Lung (tissue), 17 donors: ENCODE measurements at places on chromosomes 4 and X. TPM values are rescaled to one million over a fixed set of nuclear protein-coding genes. Genes with fewer than 3 reads are reported as not detected.

- no peaks in the 10 kb centered on the region for H3K36me3 ChIP-seq
- DNase-seq = no peak
- H3K4me1 ChIP-seq = peaks cover 17% of the 10 kb centered on the region
- no peak overlapping the region for H3K4me3 ChIP-seq
Measured at GRCh38 chrX:136032370-136032769, 47.1 kb downstream of the SLC9A6 start.

DNA sequence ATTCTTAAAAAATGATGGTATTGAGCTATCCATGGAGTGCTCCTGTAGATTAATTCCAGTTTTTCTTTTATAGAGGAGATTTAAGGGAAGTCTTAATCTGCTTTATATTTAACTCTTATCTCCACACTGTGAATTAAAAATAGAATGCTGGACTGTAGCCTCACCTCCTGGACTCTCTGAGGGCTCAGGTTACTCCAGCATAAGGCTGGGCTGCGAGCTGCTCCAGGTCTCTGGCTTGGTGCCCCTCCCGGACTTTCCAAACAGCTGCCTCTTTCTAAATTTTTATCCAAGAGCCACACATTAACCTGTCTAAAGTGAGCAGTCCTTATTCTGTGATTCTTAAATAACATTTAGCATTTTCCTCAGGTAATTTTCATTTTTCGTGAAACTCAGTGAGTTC is 218.7 kb upstream of the JADE1 start:
- no peak for DNase-seq
- no peaks in the 10 kb centered on the region for H3K36me3 ChIP-seq
- H3K27me3 ChIP-seq = no peaks in the 10 kb centered on the region
- no peak overlapping the region for H3K27ac ChIP-seq

GRCh38 chr4:174365018-174365587 is 81.4 kb downstream of the CEP44 start:
- no peaks in the 10 kb centered on the region for H3K27me3 ChIP-seq
- no peak overlapping the region for H3K4me3 ChIP-seq
- DNase-seq = peak; percentile 68
- H3K36me3 ChIP-seq = no peaks in the 10 kb centered on the region

The GYG2 gene
- total RNA-seq = 4.6 TPM

DNA sequence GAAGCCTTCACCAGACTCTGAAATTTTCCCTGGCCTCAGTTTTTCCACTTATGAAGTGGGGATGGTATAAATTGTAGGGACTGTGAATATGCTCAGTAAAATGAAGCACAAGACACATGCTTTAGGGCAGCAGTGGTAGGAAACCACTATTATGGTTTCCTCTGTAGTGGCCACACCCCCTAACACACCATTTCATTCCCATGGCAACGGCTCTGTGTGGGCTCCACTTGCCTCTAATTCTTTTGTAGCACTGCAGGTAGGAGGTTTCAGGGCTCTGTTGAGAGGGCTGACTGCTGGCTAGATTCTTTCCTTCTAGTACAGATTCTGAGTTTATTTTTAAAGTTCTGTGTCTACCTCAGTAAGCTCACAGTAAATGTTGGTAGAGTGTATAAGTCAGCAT is 3.5 kb upstream of the VMA21 start:
- H3K27ac ChIP-seq = no peak overlapping the region
- no peaks in the 10 kb centered on the region for H3K36me3 ChIP-seq
- no peaks in the 10 kb centered on the region for H3K27me3 ChIP-seq
- no peak for DNase-seq

DNA sequence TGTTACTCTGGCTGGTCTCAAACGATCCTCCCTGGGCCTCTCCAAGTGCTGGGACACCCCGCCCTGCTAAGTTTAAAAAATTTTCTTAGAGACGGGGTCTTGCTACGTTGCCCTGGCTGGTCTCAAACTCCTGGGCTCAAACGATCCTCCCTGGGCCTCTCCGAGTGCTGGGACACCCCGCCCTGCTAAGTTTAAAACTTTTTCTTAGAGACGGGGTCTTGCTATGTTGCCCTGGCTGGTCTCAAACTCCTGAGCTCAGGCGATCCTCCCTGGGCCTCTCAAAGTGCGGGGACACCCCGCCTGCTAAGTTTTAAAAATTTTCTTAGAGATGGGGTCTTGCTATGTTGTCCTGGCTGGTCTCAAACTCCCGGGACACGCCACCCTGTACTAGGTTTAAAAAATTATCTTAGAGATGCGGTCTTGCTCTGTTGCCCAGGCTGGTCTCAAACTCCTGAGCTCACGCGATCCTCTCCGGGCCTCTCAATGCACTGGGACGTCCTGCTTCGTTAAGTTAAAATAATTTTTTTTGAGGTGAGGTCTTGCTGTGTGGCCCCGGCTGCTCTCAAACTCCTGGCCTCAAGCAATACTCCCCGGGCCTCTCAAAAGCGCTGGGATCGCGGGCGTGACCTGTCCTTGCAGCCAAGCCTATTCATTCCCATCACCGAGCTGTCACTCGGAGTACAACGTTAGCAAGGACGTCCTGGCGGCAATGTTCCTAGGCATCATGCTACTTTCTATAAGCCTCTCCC is 1.1 kb downstream of the SLC25A6 start:
- no peak for DNase-seq
- peaks cover 7% of the 10 kb centered on the region for H3K4me1 ChIP-seq
- no peaks in the 10 kb centered on the region for H3K27me3 ChIP-seq
- peaks cover 36% of the 10 kb centered on the region for H3K36me3 ChIP-seq

GRCh38 chr4:36758312-36759178 is 477.1 kb downstream of the DTHD1 start:
- H3K27ac ChIP-seq = no peak overlapping the region
- no peaks in the 10 kb centered on the region for H3K4me1 ChIP-seq
- H3K27me3 ChIP-seq = no peaks in the 10 kb centered on the region

DNA sequence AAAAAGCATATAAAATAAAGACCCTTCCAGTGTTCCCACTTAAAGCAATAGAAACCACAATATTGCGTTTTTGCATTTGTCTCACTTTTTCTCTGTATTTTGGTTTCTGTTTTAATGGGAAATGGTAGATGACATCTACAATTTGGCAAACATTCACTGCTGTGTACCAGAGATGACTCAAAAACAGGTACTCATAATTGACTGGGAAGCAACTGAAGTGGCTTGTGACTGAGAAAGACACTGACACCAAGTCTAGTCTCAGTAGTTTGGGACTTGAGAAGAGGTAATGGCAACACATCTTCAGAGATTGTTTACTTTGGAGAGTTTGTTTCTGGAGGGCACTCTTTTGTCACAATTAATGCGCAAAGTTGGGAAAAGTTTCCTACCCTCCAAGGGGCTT is 42.0 kb downstream of the AREG start:
- H3K36me3 ChIP-seq = no peaks in the 10 kb centered on the region
- no peak for DNase-seq
- H3K27me3 ChIP-seq = no peaks in the 10 kb centered on the region
- no peaks in the 10 kb centered on the region for H3K4me1 ChIP-seq

DNA sequence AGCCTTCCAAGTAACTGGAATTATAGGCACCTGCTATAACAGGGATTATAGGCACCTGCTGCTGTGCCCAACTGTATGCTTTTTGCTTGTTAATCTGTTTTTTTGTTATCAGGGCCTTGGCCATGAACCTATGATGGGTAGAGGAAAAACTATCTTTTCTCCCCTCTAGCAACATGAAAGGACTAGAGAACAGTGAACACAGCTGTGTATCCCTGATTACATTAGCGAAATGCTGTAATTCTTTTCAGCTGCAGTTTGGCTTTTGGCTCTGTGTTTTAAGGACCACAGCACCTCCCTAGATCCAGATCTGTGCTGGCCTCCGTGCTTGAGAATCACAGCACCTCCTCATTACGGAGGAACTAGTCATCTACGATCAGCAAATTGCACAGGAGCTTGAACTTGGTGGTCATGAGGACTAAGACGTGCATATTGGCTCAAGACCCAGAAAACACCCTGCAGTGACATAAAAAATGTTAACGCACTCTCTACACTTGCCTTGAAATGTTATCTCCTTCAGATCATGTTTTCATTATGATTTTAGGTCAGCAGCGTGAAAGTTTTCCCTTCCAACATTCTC is 57.7 kb upstream of the S100G start:
- H3K4me3 ChIP-seq = no peak overlapping the region
- no peak for DNase-seq
- no peaks in the 10 kb centered on the region for H3K36me3 ChIP-seq
- H3K4me1 ChIP-seq = no peaks in the 10 kb centered on the region
- H3K27ac ChIP-seq = no peak overlapping the region

The PSAPL1 gene
- 0.55 TPM for total RNA-seq

GRCh38 chr4:185096032-185096653 is 46.9 kb upstream of the SLC25A4 start:
- no peaks in the 10 kb centered on the region for H3K4me1 ChIP-seq
- no peaks in the 10 kb centered on the region for H3K36me3 ChIP-seq
- peak; percentile 22 for DNase-seq

The KLF8 gene
- total RNA-seq = 33.1 TPM

DNA sequence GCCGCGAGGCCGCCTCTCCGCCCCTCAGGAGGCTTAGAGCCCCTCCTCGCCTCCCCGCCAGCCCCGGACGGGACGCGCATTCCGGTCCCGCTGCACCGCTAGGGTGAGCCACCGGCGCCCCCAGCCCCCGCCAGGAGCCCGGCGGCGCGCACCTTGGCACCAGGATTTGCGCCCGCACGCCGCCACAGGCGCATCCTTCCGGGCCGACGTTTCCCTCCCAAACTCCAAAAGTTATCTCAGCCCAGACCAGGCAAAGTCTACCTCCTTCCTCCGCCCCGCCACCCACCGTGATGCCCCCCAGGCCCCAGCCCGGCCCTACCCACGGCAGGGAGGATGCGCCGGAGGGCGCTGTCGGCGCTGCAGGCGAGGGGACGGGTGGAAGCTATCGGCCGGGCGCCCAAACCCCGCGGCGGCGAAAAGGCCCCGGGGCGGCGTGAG is 538 bp downstream of the SCML2 start:
- peak overlapping the region; percentile 65 for H3K4me3 ChIP-seq
- peaks cover 2% of the 10 kb centered on the region for H3K27me3 ChIP-seq
- no peaks in the 10 kb centered on the region for H3K36me3 ChIP-seq
- H3K27ac ChIP-seq = no peak overlapping the region

GRCh38 chr4:183550345-183551093 is 45.7 kb downstream of the ING2 start:
- no peak overlapping the region for H3K4me3 ChIP-seq
- no peaks in the 10 kb centered on the region for H3K4me1 ChIP-seq
- H3K27ac ChIP-seq = no peak overlapping the region
- no peaks in the 10 kb centered on the region for H3K27me3 ChIP-seq
- H3K36me3 ChIP-seq = no peaks in the 10 kb centered on the region
- no peak for DNase-seq

DNA sequence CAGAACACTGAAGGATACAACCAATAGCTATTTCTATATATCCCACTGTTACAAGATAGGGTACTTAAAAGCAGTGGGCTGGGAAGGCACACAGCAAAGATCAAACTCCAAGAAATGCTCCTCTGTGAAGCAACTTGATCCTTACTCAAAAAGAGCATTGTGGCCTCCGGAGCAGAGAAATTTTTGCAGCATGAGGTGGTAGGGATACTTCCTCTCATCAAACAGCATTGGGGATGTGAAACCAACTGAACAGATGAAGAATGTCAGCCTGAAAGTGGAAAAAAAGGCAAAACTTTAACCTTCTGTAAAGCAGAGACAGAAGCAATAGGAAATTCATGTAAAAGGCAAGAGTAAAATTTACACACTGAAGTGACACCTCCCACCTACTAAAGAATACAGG is 92.2 kb downstream of the HUWE1 start:
- peaks cover 42% of the 10 kb centered on the region for H3K27me3 ChIP-seq
- peaks cover 31% of the 10 kb centered on the region for H3K36me3 ChIP-seq
- no peaks in the 10 kb centered on the region for H3K4me1 ChIP-seq
